ENCODE measurements at places on chromosomes 13 and 19.

DNA sequence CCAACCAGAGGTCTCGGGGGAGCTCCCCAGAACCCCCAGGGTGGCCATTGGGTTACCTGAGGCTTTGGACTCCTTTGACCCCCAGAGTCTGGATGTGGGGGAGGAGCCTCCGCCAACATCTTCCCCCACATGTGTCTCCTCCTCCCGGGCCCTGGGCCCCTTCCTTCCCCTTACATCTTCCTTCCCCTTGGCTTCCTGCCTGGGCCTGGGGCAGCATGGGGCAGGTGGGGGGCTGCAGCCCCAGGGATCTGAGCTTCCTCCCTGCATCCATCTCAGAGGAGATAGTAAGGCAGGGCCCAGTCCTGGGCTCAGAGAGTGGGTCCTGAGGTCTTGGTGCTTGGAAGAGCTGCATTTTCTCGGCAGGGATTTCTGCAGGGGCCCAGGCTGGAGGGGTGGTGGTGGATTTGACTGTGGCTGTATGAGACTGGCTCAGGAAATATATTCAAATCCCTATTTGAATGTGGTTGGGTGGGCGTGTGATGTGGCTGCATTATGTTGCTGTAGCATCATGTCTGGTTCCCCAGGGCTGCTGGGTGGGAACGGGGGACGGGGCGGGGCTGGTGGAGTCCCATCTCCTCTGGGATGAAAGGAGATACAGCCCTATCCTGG is 919 bp downstream of the VAV1 start:
- DNase-seq: peak; percentile 54

DNA sequence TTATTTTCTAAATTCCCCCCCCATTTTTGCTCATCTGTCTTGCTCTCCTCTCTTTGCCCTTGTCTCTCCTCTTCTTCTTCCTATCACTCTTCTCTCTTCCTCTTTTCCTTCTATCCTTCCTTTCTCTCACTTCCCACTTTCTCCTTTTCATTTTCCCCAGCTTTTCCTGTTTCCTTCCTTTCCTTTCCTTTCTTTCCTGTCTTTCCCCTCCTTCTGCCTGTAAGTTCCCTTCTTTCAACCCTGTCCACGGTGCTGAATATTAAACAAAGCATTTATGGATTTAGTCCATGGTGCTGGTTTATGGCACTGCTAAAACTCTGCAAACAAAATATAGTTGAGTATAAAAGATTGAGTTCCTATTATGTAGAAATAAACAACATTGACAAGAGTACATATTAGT is 27.6 kb downstream of the SCEL start:
- DNase-seq: no peak

DNA sequence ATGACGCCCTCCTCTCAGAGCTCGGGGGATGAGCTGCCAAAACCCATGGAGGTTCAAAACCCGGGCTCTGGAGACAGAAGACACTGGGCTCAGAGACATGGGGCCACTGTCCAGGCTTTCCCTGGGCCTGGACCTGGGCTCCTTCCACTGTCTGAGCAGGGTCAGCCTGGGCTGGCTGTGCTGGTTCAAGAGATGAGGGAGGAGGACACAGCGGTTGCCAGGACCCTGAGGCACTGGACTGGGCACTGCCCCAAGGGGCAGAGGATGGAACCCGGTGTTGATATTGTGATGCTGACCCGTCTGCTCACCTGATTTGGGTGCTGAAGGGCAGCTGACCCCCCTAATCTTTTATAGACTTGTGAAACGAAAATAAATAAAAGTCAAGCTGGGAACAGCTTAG is 14.1 kb upstream of the SIGLEC11 start:
- DNase-seq: no peak

GRCh38 chr13:43150369-43151207 is 127.2 kb downstream of the DNAJC15 start:
- no peak for DNase-seq

- DNase-seq: no peak
Observed at GRCh38 chr13:57314897-57315520, 148.0 kb downstream of the PRR20E start.

GRCh38 chr19:2589441-2589840 is 113.1 kb downstream of the GNG7 start:
- no peak for DNase-seq

DNA sequence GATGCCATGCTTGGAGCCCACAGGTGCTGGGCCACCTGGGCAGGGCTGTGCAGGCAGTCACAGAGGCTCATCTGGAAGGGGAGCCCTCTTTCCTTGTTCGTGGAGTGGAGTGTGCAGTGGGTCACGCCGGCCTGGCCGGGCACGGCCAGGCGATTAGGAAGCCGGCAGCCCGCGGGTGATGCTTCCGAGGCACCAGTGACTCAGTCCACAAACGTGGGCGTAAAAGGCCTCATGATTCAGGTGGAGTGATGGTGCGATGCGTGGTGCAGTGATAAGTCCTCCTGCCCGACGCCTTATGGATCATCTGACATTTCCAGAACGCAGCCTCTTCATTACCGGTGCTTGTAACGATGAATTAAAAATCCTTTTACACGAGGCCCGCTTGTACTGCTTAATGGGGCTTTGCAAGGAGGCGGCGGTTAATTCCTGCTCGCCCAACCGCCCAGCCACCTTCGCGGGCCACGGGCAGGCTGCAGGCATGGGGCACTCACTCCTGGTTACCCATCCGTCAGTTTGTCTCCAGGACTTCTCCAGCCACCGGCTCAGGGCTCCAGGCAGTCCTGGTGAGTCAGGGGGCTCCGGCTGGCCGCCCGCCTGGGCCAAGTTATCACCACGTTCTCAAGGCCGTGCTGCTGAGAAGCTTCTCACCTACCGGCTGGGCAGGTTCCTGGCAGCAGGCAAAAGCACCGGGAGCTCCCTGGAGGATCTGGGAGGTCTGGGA is 172.4 kb downstream of the KDM4B start:
- no peak for DNase-seq
